NCI-H748 treated with DMSO at 0.1 percent for 48 hours (cell line): ENCODE measurements at places on chromosomes 11 and 22.

- DNase-seq, result no peak
Measured at GRCh38 chr11:126636911-126637794, 281.7 kb downstream of the ST3GAL4 start.

DNA sequence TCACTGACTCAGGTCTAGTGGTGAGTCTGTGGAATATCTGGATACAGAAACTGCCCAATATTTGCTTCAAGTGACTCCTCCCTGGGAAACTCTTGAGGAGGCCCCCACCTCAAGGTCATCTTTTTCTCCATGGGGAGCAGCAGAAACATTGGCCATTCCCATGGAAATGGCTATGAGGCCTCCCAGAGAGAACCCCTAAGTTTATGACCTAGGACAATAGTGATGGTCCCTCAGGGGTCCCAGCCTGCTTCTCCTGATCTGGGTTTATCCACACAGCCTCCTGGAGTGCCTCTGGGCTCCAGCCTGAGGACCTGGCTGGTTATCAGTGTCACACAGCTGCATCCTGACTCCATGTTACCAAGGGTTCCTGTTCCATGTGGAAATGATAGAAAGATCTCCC is 131.2 kb downstream of the ZNF280B start:
- DNase-seq, result no peak

DNA sequence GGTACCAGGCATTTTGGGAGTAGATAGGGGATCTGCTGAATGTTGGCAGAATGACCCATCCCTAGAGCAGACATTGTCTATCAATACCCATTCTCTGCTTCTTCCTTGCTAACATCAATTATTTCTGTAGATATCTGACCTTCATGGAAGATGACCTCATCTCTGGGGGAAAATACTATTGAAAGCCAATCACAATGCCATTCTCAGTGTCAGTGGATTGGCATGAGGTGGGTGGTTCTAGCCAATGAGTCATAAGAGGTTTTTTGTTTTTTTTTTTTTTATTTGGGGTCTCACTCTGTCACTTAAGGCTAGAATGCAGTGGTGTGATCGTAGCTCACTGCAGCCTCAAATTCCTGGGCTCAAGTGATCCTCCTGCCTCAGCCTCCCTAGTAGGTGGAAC is 42.5 kb downstream of the SNX19 start:
- no peak for DNase-seq

DNA sequence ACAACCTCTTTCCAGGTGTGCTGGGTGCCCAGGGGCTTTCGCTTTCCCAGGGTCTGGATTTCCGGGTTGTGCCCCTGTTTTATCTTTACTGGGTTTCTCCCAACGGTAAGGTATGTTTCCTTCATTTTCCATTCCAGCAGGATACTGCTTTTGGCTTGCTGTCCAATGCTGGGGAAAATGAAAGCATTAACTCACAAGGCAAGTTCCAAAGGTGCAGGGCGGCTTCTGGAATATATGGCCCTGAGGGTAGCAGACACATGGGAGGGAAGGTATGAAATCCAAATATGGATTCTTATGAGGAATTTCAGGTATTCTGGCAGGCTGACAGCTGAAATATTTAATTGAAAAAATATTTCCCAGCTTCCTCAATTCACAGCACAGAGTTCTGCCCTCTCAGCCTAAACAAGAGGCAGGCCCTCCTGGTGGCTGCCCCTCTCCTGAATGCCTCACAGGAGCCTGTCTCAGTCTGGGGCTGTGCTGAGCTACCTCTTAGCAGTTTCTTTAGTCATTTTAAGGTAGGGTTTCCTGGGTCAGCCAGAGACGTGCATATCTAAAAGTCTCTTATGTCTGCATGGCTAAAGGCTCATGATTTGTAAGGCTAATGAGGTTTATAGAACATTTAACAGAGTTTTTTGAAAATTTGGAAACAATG is 318.6 kb upstream of the B3GAT1 start:
- no peak for DNase-seq

DNA sequence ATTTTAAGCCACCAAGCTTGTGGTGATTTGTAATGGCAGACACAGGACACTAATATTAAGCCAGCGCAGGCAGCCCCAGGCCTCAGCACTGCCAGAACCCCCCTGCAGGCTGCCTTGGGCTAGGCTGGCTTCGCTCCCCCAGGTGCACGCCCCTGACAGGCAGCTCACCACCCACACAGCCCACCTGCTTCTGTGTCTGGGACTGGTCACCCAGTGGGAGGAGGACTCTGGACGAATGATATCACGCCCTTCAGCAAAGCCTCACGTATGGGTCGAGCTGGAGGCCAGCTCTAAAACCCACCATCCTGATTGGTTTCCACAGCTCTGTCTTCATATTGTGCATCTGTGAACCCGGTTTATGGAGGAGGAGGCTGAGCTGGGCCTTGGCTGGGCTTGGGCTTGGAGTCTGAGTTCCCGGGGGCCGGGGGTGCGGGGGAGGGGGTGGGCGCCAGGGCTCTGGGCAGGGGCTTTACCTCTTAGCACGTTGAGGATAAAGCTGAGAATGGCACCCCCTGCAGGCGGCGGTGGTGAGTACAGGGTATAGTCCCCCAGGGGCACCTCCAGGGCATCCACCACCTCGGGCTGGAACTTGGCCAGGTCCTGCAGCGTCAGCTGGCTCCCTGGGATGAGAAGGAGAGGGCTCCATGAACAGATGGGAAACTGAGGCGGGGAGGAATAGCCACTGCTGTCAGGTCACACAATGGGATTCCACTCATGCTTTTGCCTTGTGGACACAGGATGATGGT is 13.8 kb downstream of the GGT5 start:
- DNase-seq, result no peak

GRCh38 chr11:65414776-65415498 is 7.7 kb upstream of the NEAT1 start:
- no peak for DNase-seq

GRCh38 chr11:121909596-121909995 is 206.4 kb downstream of the BLID start:
- no peak for DNase-seq

GRCh38 chr11:35496416-35496815 is 29.0 kb downstream of the PAMR1 start:
- DNase-seq, result no peak

GRCh38 chr11:119594639-119595249 is 134.3 kb downstream of the NECTIN1 start:
- DNase-seq, result no peak

DNA sequence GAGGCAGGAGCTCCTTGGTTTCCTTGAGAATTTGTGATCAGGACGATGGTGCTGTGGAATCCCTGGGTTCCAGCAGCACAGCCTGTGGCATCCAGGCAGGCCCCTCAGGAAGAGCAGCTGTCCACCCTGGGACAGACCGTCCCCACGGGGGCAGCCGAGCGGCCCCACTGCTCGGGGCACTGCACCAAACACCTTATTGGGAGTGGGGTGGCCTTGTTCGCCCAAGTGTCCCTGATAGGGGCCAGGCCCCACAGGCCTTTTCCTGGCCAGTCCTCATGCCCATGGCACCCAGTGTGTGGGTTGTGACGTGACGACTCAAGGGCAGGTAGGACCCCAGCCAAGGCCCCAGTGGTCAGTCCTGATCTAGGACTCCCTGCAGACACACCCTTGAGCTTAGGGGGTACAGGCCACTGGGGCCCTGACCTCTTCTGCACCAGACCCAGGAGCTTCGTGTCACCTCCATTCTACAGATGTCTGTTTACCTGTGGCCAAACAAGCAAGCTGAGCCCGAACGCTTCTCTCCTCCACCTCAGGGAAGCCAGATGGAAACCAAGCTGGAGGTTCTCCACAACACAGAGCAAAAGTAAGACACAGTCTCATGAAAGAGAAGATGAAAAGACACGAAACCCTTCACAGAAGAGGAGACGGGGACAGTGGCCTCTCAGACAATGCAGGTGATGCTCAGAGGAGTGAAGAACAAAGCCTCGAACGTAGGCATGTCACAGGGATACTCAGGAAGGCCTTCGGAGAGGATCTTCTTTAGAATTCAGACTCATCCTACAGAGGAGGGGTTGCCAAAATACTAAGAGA is 1.6 kb upstream of the BRD1 start:
- no peak for DNase-seq

GRCh38 chr22:38176170-38176741 is 5.4 kb downstream of the PLA2G6 start:
- no peak for DNase-seq

GRCh38 chr11:109196016-109196415 is 226.0 kb upstream of the C11orf87 start:
- no peak for DNase-seq

DNA sequence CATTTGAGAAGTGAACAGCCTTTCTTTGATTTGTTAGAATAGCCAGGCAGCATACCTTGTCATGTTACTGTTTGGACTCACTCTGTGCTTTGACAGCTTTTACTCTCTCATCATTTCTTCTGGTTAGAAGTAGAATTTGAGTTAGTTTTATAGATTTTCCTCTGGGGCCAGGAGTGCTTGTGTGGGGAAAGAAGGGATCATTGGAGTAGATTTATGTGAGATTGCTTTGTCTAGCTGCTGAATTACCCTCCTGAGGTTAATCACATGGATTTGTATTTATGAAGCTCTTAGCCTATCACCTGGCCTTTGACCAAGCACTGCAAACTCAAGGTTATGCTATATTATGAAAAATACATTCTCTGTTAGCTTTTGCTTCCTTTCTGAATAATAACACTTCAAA is 54.3 kb downstream of the SWAP70 start:
- DNase-seq, result no peak

DNA sequence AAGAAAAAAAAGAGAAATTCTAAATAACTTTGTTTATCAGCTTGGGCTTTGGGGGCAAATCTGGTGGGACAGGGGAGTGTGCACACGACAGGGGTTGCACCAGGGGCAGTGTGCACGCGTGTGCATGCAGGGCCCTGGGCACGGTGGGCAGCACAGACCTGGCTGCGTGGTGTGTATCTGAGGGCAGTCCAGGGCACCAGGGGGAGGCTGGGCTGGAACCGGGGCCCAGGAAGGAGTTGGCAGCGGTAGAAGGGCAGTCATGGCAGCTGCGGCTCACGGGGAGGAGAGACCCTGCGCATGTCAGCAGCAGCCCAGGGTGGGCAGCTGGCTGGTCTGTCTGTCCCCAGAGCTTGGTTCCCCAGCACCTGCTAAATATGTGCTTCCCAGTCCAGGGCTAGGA is 4.3 kb downstream of the KRTAP5-5 start:
- no peak for DNase-seq

- no peak for DNase-seq
Measured at GRCh38 chr11:59981106-59981770, 17.4 kb downstream of the OOSP4A start.

GRCh38 chr11:28098257-28098656 is 9.7 kb downstream of the KIF18A start:
- no peak for DNase-seq
